Muscle of back (tissue), 13 donors: ENCODE measurements at places on chromosomes 6 and 20.

DNA sequence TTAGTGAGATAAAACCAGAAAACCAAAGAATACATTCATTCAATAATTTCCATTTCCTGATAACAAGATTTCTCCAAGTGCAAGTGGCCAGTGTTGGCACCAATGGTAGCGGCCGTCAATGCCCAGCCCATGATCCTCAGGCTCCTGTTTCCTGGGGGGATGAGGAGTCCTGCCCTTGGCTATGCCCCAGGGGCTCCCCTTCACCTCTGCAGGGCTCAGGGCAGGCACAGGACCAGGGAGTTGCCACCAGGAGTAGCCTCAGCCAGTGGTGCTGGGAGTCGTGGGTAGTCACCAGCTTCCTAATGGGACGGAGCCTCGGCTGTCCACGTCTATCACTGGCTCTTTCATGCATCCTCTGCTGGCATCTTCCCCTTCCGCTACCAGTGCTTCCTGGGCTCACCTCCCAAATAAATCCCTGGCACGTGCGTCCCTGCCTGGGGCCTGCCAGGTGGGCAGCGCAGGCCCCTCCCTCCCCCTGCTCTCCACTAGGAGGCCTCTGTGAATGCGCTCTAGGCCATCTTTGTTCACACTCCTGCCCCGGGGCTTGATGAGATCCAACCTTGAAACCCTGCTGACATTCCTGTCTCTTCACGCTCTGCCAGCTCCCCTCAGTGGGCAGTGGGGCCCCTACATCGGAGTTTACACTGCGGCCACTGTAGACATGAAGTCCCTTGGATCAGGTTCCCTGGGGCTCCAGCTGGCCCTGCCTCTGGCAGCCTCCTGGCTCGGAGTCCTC, 215.7 kb downstream of the SYNDIG1 start:
- DNase-seq, result no peak

GRCh38 chr20:61960836-61961235, 104.8 kb downstream of the TAF4 start:
- no peak for DNase-seq

DNA sequence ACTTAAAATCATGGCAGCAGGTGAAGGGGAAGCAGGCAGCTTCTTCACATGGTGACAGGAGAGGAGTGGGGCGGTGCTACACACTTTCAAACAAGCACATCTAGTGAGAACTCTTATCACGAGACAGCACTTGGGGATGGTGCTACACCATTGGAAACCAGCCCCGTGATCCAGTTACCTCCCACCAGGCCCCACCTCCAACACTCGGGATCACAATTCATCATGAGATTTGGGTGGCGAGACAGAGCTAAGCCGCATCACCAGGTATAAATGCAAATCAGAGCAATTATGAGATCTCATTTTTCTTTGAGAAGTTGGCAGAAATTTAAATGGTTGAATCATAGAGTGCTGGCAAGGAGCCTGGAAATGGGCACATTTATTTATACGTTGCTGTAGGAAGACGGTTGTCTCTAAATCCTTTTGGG, 31.4 kb downstream of the IGF2R start:
- no peak for DNase-seq

GRCh38 chr6:20906945-20907344, 372.7 kb downstream of the CDKAL1 start:
- DNase-seq, result no peak

DNA sequence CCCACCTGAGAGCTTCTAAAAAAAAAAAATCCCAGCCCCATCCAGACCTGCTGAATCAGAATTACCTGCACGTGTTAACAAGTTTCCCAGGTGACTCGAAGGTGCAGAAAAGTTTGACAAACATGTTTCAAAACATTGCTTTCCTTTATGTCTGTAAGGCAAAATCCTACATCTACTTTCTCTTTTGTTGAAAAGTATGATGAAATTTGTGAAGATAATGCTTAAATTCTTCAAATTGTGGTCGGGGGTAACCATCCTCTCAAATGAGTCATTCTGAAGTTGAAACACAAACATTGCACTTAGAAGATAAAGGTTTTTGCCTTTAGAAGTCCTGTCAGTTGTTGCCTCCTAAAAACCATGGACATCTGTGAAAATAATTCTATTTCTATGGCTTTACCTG, 429.7 kb downstream of the EPHA7 start:
- DNase-seq, result no peak

DNA sequence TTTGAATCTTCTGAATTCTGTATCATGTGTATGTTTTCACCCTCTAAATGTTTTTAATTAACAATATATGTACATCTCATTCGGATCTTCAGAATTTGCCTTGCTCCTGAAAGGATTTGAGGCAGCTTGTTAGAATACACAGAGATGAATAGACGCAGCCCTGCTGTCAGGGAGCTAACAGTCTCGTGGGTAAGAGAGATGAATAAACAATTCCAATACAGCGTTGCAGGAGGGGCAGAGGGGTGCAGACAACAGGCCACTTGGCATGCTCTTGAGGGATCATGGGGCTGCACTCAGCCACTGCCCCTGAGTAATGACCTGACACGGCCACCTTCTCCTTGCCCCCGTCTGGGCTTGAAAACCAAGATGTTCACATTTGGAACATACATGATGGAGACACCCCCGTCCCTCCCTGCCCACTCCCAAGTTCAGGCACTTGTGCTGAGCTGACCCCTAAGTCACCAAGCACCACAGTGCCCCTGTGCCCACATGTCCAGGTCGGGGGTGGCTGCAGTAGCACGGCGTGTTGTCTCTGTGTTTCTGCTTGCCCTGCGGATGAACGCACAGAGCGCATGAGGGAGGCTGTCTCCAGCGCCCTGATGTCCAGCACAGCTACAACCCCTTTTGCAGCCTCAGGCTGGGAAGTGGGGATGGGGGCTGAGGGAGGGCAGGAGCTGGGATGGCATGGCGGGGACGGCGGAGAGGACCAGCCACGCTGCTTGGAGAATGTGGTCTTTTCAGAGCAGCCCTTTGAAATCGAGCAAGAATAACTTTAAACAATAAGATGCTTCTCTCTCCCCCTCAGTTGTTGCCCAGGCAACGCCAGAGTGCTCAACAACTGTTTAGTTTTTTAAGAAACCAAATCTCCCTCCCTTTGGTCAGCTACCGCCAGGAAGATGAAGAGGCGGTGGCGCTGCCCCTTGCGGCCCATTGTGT, 33.0 kb upstream of the CDH22 start:
- DNase-seq, result peak; percentile 68

DNA sequence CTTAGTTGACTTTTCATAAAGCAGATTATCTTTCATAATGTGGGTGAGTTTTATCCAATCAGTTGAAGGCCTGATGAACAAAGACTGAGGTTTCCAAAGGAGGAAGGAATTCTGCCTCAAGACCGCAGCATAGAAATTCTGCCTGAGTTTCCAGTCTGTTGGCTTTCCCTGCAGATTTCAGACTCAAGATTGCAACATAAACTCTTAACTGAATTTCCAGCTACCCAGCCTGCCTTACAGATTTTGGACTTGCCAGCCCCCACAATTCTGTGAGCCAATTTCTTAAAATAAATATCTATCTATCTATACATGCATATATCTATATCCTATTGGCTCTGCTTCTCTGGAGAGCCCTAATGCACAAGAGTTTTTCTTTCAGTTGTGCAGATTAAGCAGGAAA, 57.3 kb upstream of the SMLR1 start:
- DNase-seq, result no peak
